ENCODE measurements at places on chromosomes 16 and 17.

DNA sequence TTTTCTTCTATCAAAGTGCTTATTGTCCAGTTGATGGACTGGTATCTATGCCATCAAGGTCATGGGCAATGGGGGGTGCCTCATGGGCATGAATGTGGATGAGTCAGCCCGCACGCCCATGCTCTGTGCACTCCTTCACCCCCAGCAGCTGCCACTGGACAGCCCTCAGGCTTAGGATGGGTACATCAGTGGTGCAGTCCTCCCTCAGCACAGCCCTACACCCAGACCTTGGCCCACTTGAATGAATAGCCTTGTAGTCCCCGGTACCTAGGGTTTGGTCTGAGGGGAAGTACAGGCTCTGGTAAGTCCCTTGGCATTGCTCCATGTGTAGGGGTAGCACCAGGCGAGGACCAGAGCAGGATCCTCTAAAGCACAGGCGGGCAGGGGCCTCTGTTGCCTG lies 10.4 kb upstream of the GNA13 start:
- DNase-seq = no peak

GRCh38 chr17:5561736-5562571 lies 22.4 kb downstream of the NLRP1 start:
- no peak for DNase-seq

DNA sequence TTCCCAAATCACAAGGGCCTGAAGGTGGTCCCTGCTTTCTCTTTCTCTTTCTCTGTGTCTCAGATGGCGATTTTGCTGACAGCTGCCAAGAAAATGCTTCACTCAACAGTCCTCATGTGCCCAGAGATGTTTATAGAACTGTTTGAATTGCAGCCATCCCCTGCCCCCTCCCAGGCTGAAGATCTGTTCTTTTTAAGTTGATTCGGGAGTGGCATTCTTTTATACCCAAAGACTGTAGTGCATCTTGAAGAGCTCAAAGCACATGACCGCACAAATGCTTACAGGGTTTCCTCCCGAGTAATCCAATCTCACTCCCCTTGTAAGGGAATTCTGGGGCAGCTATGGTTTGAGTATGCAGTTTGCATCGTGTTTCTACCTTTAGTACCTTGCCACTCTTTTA lies 75.7 kb downstream of the SEC14L1 start:
- no peak for DNase-seq

GRCh38 chr17:48639136-48639535 lies 13.0 kb upstream of the HOXB9 start:
- DNase-seq = no peak

DNA sequence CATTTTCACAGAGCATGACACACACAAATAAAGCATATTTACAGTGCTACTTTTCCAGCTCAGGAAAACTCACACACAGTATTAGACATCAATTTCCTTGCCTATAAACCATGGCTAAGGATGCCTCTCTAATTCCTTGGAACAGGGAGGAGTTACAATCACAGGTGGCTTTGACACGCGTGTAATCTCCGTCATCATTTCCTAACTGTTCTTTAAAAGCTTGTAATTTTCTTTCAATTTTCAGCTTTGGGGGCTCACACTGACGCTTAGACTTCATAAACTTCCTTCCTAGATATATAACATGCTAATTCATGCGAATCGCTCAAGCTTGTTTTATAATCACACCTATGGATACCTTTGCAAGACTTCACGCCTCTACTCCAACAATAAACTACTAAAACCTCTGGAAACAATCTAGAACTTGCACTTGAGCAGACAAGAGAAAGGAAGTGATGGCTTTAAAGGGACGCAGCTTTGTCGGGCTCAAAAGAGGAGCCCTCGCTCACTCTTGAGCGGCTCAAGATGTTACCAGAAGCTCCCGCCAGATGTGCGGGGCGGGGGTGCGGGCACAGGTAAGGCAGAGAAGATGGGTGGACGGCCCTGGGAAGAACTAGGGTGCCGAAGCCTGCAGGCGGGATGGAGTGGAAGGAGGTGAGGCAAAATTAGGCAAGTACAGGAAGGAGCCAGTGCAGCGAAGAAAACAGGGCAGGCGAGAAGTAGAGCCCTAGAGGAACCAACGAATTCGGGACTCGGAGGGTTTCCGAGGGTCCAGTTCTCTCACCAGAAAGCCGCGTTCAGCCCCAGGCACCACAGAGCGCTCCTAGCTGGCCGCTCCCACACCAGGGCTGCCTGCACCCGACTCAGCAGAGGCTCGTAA lies 631 bp downstream of the RETREG3 start:
- no peak for DNase-seq

- DNase-seq = no peak
Observed at GRCh38 chr16:80366023-80366422, 174.8 kb upstream of the DYNLRB2 start.

DNA sequence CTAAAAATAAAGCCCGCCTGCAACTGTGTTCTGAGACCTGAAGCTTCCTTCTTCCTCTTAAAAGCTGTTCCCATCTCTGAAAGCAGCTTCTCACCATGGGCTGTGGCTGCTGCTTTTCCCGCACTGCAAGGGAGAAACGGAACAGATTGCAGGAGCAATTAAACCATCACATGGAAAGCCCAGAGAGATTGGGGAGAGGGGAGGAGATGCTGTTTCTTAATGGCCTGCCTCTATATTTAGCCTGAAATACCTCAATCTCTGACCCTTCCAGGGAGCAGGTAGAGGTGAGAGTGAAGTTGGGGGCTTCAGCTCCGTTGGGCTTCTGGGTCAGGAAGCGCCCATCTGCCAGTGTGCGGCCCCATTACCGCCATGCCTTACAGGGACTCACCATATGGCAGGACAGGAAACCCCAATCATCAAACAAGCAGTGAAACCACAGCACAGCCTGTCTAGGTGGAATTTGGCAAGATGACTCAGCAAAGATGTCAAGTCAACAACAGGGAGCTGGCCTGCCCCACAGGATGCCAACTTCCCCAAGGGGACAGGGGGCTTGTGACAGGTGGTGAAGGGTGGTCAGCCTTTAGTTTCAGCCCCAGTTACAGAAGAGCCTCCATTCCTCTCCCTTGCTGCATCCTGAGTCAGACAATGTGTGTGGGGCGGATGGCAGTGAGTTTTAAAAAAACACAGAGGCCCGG lies 286.6 kb upstream of the CCL2 start:
- DNase-seq = no peak

- DNase-seq = no peak
Observed at GRCh38 chr17:42296012-42296411, 7.7 kb downstream of the STAT5A start.

DNA sequence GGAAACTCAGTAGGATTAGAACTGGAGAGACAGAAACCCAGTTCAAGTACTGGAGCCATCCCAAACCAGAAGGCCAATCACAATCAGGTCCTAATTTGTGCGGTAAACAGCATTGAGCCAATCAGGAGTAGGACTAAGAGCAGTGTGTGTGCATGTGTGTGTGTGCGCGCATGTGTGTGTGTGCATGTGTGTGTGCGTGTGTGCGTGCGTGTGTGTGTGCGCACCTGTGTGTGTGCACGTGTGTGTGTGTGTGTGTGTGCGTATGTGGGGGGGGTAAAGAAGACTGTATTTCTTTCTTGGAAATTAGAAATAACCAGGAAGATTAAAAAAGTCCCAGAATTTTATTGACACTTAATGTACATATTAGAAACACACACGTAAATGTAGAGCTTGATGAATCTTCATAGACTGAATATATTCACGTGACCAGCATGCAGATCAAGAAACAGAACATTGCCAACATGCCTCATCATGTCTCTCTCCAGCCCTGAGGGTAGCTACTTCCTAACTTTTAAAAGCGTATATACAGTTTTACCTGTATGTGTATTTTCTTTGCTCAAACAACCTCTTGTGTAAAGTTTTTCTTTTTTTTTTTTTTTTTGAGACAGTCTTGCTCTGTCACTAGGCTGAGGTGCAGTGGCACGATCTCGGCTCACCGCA lies 919 bp upstream of the DHRS7C start:
- DNase-seq = no peak

GRCh38 chr17:75814021-75814395 lies 29.4 kb downstream of the UNK start:
- DNase-seq = no peak

DNA sequence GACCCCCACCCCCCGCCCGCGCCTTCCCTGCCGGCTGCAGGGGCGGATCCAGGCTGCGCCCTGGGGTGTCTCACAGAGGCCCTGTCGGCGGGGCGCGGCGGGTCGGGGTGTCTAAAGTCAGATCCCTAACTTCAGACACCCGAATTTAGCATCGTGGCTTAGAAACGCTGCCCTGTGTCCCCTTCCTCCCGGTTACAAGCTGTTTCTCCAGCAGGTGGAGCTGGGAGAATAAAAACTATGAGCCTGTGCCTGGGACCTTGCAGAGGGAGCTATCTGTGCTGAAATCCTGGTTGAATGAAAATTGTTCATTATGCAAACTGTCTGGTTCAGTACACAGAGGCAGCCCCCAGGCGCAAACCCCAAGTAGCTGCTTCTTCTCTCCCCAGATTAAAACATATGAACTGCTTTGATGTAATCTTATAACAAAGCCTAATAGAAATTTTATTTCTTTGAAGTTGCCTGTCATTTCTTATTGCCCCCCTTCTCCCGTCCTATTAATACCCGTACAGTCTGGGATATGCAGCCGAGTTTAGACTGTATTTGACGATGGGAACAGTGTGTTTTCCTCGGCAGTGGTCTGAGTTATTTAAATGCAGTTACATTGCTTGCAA lies 79.0 kb downstream of the RPA1 start:
- DNase-seq = peak; percentile 20

DNA sequence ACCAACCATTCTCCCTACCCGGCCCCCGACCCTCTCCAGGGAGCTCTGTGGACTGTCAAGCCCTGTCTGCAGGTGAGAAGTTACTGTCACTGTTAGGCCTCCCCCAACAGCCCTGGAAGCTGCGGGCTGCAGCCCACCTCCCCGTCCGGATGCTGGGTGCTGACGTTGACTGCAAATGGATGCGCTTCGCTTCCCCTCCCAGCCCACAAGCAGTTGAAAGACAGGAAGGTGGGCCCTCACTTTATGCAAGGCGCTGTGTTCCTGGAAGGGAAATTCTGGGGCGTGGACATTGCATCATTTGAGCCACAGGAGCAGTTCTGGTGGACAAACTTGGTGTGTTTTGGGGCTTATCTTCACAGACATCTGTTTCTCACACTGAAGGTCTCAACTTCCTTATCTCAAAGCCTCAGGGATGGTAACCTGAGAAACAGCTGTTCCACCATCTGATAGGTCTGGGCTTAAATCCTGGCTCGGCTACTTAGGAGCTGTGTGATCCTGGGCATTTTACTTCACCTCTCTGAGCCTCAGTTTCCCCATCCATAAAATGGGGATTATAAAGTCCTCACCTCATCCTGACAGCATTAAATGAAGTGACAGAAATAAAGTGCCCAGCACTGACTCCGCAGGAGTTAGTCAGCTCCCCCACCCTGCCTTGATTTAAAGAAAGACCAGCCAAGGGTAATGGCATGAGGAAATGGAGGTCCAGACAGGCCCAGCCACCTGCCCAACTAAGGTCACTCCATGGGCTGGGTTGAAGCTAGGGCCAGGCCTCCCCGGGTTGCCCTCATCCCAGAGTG lies 4.6 kb upstream of the DRC7 start:
- no peak for DNase-seq

GRCh38 chr16:11095935-11096334 lies 151.6 kb downstream of the CLEC16A start:
- no peak for DNase-seq

DNA sequence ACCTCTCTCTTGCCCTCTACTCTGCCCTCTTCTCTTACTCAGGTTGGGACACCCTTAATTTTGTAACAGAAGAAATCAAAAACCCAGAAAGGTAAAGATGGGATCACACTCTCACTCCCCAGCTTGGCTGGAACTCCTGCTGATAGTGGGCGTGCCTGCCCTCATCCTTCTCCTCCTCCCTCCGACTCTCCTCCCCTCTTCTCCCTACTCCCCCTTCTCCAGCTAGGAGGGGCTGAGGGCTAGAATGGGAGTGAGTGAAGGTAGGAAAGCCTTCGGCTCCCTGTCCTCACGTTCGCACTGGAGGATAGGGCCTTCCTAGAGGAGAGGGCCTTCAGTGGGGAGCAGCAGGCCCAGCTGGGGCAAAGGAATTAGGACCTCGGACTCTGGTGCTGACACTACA lies 20.3 kb downstream of the SLC7A6OS start:
- DNase-seq = no peak

GRCh38 chr16:88789594-88789993 lies 4.6 kb upstream of the PIEZO1 start:
- DNase-seq = no peak

GRCh38 chr17:4711661-4712181 lies 1.3 kb downstream of the ARRB2 start:
- DNase-seq = no peak

- DNase-seq = no peak
Observed at GRCh38 chr17:34141590-34141989, 113.5 kb upstream of the CCL2 start.

DNA sequence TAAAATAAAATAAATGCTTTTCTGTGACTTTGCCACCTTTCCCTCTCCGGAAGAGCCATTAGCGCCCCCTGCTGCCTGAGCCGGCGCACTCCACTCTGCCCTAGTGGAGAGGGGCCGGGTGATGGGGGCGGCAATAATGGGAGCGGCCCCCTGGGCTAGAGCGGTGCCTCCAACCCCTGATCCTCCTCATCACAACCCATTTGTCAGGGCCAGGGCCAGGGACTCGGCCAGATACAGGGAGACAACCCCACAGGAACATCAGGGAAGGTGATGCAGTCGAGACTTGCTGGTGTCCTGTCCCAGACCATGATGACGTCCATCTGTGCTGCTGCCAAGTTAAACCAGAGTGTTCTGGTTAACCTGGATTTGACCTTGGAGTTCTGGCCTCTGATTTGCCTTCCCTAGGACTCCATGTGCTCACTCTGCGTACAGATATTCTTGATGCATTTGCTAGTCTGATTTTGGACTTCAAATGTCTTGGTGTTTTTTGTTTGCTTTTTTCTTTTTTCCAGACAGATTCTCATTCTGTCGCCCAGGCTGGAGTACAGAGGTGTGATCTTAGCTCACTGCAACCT lies 46.1 kb upstream of the BPTF start:
- no peak for DNase-seq

GRCh38 chr17:49515196-49515770 lies 20.2 kb downstream of the NGFR start:
- DNase-seq = no peak

DNA sequence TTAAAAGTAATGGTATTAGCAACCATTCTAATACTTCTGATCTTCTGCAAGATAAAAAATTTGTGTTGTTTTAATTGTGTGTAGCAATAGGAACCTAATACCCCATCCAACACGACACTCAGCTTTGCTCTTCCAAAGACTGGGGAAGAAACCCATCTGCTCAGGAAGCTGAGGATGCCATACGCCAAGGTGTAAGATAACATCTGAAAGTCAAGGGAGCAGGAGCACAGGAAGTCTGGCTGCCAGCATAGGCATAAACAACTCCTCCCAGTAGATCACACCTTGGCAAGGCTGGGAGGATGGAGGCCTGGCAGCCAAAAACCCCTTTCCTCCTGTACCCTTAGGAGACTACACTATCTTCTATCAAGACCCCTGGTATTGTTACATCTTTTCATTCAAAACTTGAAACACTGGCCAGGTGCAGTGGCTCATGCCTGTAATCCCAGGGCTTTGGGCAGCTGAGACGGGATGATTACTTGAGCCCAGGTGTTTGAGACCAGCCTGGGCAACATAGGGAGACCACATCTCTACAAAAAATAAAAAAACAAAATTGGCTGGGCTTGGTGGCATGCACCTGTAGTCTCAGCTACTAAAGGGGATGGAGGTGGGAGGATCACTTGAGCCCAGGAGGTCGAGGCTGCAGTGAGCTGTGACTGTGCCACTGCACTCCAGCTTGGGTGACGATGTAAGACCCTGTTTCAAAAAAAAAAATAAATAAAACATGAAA lies 5.7 kb upstream of the SPHK1 start:
- no peak for DNase-seq

GRCh38 chr17:66386498-66387351 lies 84.3 kb downstream of the PRKCA start:
- peak; percentile 15 for DNase-seq
